ENCODE measurements at places on chromosomes 13 and 19. TPM values are rescaled to one million over a fixed set of nuclear protein-coding genes. Genes with fewer than 3 reads are reported as not detected.

DNA sequence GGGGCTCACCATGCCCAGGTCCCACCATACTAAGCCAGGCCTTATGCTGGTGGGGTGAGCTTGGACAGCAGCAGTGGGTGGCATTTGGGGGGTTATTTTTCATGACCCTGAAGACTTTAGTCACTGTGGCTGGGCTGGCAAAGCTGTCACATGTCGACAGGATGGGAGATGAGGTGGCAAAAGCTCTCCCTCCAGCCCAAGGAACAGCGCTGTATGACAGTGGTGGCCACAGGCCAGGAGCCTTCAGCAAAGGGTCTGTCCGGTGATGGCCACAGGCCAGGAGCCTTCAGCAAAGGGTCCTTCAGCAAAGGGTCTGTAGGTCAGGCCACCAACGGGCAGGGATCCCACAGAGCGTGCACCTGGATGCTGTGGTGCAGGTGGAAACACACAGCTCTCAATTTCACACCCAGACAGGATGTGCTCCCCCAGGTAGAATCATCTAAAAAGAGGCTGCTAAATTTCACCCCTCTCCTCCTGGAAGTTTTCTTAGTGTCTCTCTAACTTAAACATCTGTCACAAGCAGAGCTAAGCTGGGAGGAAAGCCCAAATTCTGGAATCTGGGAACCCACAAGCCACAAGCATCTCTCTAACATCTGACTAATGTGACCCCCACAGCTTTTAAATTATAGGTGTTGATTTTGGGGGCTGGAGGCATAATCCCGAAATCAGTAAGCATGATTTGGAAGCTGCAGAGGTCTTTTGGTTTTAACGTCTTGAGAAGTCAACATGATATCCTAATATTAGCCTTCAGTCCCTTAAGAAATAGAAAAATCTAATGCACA is 23.0 kb downstream of the COL4A1 start:
- DNase-seq, result no peak

DNA sequence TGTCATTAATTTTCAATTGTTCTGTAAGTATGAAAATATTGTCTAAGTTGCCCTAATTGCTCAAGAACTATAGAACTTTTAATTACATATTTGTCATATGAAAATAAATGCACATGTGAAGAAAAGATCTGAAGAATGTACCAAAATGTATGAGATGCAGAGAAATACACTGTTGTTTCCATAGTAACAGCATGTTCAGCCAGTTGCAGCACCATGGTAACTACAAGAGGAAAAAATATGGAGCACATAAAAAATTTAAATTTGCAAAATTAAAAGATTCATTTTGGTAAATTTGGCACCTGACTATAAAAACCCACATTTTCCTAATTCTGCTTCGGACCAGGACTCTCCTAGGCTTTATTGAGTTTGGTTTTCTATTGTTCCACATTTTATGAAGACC is 1170.0 kb upstream of the MIR17HG start:
- no peak for DNase-seq

DNA sequence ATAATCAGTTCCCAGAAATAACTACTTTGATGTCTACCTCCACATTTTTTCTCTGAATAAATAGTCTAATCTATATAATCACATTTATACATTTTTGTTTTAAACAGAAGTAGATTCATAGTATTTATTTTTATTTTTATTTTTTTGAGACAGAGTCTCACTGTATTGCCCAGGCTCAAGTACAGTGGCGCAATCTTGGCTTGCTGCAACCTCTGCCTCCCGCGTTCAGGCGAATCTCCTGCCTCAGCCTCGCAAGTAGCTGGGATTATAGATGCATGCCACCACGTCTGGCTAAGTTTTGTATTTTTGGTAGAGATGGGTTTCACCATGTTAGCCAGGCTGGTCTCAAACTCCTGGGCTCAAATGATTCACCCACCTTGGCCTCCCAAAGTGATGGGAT is 16.7 kb downstream of the TM9SF2 start:
- DNase-seq, result no peak

GRCh38 chr13:75506018-75506417 is 24.0 kb upstream of the TBC1D4 start:
- no peak for DNase-seq

GRCh38 chr19:52734331-52734892 is 432 bp downstream of the ZNF611 start:
- no peak for DNase-seq

DNA sequence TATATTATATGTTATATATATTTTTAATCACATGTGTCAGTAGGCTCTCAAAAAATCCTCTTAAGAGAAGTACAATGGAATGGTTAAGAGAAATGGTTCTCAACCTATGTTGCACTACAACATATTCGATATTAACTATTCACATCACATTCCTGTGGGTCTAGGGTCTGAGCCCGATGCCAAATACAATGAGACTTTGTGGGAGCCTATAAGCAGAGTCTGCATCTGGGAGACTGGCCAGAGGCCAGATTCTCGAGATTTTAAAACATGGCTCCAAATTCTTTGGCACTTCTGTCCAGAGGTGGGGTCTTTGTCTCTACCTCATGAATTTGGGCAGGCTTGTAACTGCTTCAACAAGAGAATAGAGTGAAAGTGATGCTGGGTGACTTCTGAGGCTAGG is 79.4 kb upstream of the NBEA start:
- DNase-seq, result no peak

GRCh38 chr19:33203529-33203928 is 9.4 kb downstream of the LRP3 start:
- no peak for DNase-seq

Gene SLC17A7
- 0.20 TPM for total RNA-seq

Gene CILP2
- 0.25 TPM for total RNA-seq

Gene ONECUT3
- total RNA-seq, result not detected

Gene CBY2
- total RNA-seq, result not detected

Gene ACTMAP
- total RNA-seq, result 23.2 TPM

Data from activated naive CD4-positive, alpha-beta T cell treated with anti-CD3 and anti-CD28 coated beads, Interleukin-2, amount 50 U/mL, for 72 hours (primary cell).